Right renal pelvis (tissue), 4 donors: ENCODE measurements at places on chromosomes 1 and 21. TPM values are rescaled to one million over a fixed set of nuclear protein-coding genes. Genes with fewer than 3 reads are reported as not detected.
A peak's percentile ranks its signal among the peaks of the same experiment; 100 is the strongest.

The APCS gene
- not detected for polyA plus RNA-seq

DNA sequence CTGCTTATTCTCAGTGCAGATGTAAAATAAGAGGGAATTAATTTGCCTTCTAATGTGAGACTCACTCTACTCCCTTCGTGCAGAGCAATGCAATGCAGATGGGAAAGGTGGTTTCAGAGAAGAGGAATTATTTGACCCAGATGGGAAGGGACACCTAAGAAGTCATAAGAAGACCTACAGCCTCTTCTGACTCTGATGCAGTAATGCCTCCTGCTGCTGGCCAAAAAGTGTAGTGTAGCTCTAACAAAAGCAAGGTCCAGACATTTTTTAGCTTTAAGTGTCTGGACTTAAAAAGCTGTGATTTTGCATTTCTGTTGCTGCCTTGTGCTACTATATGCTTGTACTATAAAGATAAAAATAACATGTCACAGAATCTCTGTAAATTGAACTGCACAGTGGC lies 501.4 kb downstream of the TTLL7 start:
- no peak for DNase-seq

The SYNC gene
- 1.7 TPM for polyA plus RNA-seq

DNA sequence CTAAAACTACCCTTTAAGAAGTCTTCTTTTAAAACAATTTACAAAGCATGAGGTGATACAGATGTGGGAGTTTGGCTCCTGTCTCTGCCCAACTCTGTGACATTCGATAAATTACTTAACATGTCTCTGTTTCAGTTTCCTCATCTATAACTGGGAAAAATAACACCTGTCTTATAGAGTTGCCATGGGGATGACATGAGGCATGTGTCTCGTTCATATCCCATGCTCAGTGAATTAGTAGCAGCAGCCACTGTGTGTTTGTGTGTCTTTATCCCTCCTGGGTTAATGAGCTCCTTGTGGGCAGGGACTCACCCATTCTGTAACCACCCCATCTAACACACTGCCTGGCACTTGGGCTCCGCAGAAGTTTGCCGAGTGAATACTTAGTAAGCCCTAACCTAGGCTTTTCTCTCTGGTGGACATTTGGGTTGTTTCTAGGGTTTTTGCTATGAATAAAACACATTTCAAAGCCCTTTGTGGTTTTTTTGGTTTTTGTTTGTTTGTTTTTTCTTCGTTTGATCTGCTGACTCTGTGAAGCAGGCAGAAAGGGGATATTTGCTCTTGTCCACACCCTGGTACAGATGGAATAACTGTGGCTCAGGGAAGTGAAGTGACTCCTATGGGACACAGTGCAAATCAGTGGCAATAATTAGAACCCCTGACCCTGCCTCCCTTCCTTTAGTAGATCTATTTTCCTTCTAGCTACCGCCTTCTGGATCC lies 797 bp upstream of the KCNJ9 start:
- no peak for DNase-seq

DNA sequence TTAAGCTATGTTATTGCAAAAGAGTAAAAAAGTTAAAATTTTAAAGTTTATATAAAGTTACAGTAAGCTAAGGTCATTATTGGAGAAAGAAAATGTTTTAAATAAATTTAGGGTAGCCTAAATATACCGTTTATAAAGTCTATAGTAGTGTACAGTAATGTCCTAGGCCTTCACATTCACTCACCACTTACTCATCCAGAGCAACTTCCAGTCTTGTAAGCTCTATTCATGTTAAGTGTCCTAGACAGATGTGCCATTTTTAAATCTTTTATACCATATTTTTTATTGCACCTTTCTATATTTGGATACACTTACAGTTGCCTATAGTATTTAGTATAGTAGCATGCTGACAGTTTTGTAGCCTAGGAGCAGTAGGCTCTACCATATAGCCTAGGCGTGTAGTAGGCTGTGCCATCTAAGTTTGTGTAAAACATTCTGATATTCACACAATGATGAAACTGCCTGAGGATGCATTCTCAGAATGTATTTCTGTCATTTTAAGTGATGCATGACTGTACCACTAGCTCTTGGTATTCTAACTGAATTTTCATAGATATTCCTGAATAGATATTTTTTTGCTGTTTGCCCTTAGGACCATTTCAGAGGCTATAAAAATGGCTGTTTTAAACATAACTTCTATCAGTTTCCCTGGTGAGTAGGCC lies 26.8 kb downstream of the PPP2R5A start:
- no peak for DNase-seq

GRCh38 chr1:24915816-24916602 lies 14.1 kb downstream of the RUNX3 start:
- no peak for DNase-seq

- no peak for DNase-seq
Measured at GRCh38 chr1:197101978-197102377, 34.9 kb upstream of the F13B start.

DNA sequence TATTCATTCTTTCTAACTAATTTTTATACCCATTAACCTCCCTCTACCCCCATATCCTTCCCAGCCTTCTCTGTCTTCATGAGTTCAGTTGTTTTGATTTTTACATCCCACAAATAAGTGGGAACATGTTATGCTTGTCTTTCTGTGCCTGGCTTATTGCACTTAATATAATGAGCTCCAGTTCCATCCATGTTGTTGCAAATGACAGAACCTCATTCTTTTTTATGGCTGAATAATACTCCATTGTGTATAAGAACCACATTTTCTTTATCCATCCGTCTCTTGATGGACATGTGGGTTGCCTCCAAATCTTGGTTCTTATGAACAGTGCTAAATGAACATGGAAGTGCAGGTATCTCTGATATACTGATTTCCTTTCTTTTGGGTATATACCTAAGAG lies 21.5 kb downstream of the AGPAT3 start:
- DNase-seq: no peak

GRCh38 chr1:175131095-175131494 lies 61.5 kb downstream of the KIAA0040 start:
- DNase-seq: no peak

GRCh38 chr1:170377440-170377839 lies 154.5 kb upstream of the GORAB start:
- DNase-seq: no peak

The S100A16 gene
- polyA plus RNA-seq: 111 TPM

The CD1B gene
- not detected for polyA plus RNA-seq

DNA sequence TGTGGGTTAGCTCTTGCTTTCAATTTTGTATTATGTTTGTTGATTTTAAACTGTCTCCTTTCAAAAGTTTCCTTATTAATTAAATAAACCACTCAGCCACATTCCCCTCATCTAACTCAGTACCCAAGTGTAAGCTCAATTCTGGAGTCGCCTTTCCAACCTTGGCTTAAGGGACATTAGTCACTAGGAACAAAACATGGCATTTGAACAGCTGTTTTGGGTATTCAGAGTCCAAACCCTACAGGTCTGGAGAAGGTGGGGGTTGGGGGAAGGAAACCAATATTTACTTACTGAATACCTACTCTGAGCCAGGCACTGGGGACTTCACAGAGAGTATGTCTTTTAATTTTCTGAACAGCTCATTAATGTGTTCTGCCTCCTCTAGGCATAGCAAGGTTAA lies 117.2 kb upstream of the JUN start:
- DNase-seq: no peak

DNA sequence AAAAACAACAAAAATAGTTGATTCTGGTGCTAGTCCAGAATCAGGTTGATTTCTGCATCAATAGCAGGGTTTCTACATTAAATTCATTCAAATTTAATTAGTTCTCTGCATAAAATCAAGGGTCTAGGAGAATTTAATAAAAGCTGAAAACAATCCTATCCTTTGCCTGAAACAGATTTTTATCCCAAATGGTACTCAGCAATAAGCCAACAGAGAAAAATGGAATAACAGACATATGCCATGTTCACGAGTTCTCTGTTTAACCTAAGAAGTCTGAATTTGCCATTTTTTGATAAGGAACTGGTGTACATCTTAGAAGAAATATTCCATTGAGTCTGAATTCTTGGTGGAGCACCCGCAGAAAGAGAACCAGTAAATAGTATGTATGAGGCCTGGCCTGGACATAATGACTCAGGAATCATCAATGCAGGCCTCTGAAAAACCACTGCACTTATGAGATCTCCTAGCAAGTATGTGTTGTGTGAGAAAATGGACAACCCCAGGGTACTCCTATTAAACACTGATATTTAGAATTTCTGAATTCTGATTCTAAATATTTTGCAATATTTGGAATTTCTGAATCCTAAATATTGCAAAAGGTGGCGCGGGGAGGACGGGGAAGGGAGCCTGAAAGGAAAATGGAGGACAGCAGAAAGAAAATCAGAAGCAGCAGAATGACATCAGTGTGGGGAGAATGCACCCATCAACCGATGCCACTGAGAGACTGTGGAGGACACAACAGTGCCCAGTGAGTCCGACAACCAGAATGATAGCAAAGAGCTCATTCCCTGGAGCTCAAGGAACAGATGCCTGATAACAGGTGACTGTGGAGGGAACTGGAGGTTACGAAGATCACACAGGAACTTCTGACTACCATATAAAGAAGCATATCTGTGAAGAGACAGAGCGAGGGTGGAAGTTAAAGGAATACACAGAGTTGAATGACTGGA lies 97.6 kb downstream of the APP start:
- DNase-seq: no peak

DNA sequence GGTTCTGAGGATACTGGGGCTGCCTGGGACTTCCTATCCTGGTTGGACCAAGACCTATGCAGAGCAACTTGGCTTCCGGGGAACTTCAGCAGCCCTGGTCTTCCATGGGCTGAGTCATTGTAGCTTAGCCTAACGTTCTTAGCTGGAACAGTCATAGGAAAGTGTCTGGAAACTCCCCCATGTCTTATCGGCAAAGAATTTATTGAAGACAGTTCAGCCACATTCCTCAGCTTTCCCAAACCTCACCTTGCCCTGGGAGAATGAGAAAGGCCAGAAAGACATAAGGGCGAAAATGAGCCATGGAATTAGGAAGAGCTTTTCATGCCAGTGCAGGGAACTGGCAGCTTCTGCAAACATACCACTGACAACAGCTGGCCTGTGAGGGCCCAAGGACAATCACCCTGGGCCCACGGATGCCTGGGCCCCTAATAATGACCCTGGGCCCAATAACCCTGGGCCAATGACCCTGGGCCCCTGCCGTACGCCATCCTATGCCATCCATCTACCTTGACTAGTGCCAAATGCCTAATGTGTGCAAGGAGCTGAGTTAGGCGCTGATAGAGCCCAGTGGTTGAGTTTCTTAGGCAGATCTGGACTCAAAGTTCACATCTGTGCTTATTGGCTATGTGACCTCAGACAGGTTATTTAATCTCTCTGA lies 114.4 kb upstream of the GADD45A start:
- no peak for DNase-seq

The RIIAD1 gene
- 0.44 TPM for polyA plus RNA-seq

The DEGS1 gene
- polyA plus RNA-seq: 82.2 TPM

DNA sequence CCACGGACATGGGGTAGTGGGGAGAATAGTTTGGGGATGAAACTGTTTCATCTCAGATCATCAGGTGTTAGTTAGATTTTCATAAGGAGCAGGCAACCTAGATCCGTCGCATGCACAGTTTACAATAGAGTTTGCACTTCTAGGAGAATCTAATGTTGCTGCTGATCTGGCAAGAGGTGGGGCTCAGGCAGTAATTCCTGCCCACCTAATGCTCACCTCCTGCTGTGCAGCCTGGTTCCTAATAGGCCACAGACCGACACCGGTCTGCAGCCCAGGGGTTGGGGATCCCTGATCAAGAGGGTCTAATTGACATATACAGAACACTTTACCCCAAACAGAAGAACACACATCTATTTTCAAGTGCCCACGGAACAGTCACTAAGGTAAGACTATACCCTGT lies 275.1 kb downstream of the PTPRU start:
- no peak for DNase-seq

The MROH9 gene
- not detected for polyA plus RNA-seq

The BARHL2 gene
- polyA plus RNA-seq: not detected

The CFAP141 gene
- polyA plus RNA-seq: not detected

GRCh38 chr1:26705788-26706311 lies 10.0 kb downstream of the ARID1A start:
- DNase-seq: no peak

GRCh38 chr1:76868154-76868882 lies 1.0 kb downstream of the ST6GALNAC5 start:
- peak; percentile 28 for DNase-seq

DNA sequence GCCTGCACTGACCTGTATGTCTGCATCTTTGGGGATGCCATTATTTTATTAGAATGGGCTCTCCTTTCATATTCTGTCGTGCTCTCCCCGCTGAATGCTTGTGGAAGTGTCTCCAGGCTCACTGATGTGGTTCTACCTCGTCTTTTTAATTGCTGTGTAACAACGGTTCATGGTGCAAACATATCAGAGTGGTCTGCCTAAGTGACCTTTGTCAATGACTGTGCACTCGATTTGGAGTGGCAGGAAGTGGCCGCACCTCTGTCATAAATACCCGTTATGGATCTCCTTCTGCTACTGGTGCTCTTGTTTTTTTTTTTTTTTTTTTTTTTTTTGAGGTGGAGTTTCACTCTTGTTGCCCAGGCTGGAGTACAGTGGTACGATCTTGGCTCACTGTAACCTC lies 38.3 kb downstream of the SPSB1 start:
- no peak for DNase-seq

- no peak for DNase-seq
Measured at GRCh38 chr1:38628241-38628640, 231.3 kb downstream of the RRAGC start.

The ORC1 gene
- 7.5 TPM for polyA plus RNA-seq

DNA sequence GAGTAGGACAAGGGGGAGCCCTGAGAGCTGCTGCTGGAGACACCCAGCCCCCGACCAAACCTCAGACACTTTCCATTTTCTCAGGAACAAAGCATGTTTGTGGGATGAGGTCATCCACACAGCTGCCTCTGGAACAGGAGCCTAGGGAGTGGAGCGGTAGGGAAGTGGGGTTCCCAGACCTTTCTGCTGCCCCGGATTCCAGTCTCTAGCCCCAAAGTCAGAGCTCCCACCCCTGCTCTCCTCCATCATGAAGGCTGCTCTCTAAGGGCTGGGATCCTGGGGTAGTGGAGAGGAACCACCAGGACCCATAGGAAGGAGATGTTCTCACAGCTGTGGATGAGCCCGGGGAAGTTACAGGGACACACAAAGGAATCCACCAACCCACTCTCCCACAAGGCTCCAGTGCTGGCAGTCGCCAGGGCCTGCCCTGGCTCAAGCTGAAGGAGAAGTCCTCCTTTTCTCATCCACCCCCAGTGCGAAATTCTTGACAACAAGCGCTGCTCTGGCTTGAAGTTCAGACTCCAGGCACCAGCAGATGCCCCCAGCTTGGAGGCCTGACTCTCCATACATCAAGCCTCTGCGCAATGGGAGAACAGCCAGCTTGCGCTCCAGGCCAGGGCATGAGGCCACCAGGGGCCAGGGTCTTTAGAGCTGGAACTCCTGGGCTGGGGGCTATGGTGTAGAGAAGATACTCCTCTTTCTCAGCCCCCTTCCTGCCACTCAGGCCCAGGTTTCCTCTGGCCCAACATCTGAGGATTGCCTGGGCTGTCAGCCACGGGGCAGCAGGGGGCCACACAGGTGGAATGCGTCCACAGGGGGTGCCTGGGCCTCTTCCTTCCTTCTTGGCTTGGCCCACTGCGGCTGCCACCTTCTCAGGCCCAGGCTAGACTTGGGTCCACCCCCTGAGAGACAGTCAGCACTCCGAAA lies 4.5 kb downstream of the FHL3 start:
- no peak for DNase-seq

GRCh38 chr1:34073028-34073695 lies 91.9 kb downstream of the CSMD2 start:
- no peak for DNase-seq
